ENCODE measurements at places on chromosomes 3 and 15. TPM values are rescaled to one million over a fixed set of nuclear protein-coding genes. Genes with fewer than 3 reads are reported as not detected.
A peak's percentile ranks its signal among the peaks of the same experiment; 100 is the strongest.

DNA sequence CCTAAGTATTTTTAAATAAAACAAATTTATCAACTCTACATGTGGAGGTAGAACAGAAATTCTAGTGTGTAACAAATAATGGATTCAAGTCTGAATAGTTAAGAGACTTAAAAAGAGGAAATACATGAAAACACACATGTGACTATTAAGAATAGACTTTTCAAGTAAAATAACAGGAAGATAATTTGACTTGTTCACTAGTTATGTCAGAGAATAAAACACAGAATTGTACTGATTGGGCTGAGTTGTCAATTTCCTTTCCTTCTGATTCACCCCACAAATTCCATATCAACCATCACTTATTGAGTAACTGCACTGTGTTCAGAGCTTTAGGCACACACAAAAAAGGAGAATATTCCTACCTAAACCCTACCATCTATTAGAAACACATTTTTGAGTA lies 557.2 kb downstream of the TUSC7 start:
- H3K4me3 ChIP-seq: no peak overlapping the region
- H3K27me3 ChIP-seq: no peaks in the 10 kb centered on the region
- no peaks in the 10 kb centered on the region for H3K4me1 ChIP-seq
- no peaks in the 10 kb centered on the region for H3K36me3 ChIP-seq

Gene ZNF660
- 0.10 TPM for total RNA-seq

- H3K27ac ChIP-seq: no peak overlapping the region
- no peak overlapping the region for H3K4me3 ChIP-seq
- no peak for DNase-seq
- no peaks in the 10 kb centered on the region for H3K27me3 ChIP-seq
- H3K4me1 ChIP-seq: peaks cover 8% of the 10 kb centered on the region
Observed at GRCh38 chr3:129598484-129598883, 8.0 kb downstream of the PLXND1 start.

DNA sequence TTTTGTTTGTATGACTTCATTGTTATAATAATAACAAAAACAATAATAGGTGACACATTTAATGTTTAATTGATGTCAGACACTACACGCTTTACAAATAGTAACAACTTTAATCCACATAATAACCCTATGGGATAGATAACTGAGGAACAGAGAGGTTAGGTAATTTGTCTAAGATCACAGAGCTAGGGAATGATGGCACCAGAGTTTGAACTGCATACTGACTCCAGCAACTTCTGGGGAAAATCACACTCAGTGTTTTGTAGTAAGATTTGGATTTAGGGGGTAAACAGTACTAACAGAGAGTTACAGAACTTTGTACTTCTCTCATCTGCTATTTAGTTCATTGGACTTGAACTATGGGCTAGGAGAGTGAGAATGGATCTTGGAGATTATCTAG lies 66.0 kb downstream of the CMSS1 start:
- peaks cover 16% of the 10 kb centered on the region for H3K4me1 ChIP-seq
- no peaks in the 10 kb centered on the region for H3K27me3 ChIP-seq
- peaks cover 4% of the 10 kb centered on the region for H3K36me3 ChIP-seq
- H3K27ac ChIP-seq: no peak overlapping the region

DNA sequence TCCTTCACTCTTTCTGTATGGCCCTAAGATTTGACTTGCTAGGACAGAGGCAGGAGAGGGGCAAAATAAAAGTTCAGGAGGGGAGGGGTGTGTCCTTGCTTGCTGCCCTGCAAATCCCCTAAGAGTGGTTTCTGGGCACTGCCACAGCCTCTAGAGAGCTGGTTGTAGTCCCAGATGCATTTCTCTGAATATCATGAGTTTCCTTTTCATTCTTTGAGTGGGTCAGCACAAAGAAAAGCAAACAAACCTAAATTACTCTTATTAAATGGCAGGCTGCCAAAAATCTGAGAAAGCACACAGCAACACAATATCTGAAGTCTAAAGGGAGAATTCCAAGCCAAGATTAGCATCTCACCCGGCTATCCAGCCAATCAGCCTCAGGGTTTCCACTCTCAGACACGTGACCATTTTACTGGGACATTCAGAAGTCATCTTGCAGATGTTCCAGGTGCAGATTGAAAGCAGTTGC lies 919.3 kb downstream of the TUSC7 start:
- H3K36me3 ChIP-seq: no peaks in the 10 kb centered on the region
- H3K27me3 ChIP-seq: no peaks in the 10 kb centered on the region
- no peak overlapping the region for H3K4me3 ChIP-seq
- no peak overlapping the region for H3K27ac ChIP-seq
- no peaks in the 10 kb centered on the region for H3K4me1 ChIP-seq
- no peak for DNase-seq

DNA sequence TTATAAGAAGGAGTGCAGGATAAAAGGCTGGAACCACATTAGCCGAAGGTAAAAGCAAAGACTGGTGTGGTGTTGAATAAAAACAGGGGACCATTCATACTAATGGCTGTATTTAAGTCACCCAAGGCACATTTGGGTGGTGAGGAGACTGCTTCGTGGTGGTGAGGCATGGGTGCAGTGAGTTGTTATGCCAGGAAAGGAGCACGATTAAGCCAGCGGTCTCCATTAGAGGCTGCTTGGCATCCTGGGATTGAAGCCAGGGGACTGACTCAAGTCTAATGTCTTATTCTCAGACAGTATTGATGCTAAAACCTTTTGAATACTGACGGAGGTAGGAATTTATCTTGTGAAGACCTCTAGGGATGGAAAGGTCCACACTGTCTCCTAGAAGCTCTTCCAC lies 21.9 kb downstream of the FEM1B start:
- peaks cover 3% of the 10 kb centered on the region for H3K36me3 ChIP-seq
- no peak for DNase-seq
- H3K27ac ChIP-seq: peak overlapping the region; percentile 64
- peak overlapping the region; percentile 28 for H3K4me3 ChIP-seq
- H3K4me1 ChIP-seq: peaks cover 25% of the 10 kb centered on the region
